ENCODE measurements at places on chromosomes 1 and 21.

DNA sequence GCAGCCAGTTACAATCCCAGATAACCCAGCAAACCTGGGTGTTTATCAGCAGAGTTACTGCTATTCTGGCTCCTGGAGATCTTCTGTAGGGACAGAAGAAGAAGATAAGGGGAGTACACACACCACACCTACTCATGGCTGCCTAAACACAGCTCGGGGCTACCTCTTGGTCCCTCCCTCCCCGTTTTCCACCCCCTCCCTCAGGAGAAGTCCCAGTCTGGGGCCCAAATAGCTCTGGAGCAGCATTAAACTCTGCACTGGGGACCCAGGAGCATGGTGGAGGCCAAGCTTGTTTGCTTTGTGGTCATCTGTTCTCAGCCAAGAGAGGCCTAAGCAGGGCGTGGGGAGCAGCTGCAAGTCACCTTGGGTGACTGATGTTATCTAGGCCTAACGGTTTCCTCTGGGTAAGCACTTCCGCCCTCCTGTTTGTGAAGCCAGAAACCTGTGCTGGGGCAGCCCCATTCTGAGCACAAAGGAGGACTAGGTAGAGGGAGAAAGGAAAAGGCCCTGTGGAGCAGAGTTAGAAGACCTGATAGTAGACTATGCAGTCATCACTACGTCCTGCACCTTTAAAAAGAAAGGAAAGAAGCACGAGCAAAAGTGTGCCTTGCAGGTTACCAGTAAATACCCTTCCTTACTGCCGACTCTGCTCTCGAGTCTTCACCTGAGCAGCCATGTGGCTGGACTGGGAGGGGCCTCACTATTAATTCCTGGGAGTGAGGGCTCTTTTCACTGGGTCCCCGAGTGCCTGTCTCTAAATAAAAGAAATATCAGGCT lies 2.0 kb upstream of the RCSD1 start:
- DNase-seq, result no peak

DNA sequence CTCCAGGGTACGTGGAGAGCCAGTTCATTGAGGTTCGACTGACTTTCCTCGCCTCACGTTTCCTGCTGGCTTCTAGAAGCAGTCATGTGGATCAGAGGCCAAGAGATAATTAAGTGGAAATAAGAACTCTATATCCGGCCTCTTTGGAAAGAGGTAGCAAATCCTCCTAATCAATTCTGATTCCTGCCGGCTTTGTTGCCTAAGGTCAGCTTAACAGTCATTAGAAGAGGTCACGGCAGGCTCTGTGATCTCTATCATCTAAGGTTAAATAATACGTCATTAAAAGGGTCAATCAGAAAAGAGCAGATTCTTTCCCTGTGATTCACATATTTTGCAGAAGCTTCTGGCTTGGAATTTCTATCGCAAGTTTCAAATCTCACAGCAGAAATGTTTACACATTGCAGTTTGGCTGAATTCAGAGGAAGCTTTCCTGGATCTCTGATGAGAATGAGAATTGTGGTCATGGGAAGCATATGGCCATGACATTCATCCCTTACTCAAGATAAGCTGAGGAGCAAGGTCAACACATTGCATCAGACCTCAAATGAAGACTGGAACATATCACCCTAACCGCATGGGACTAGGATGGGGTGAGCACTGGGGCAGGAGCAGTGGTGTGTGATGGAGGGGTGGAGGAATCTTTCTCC lies 189.4 kb downstream of the PBX1 start:
- no peak for DNase-seq

DNA sequence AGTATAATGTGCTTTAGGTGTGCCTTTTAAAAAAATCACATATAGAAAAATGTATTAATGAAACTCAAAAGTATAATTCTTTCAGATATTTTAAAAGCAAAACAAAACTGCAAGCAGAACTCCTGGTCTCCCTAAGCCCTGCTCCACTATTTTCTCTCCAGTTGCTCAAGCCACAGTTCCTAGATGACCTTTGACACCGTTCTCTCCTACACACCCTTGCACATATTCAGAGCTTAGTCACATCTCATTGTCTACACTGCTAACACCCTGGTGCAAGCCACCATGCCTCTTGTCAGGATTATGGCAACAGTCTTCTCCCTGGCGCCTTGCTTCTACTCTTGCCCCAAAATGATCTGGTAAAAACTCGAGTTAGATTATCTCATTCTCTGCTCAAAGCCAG lies 50.2 kb upstream of the ROR1 start:
- no peak for DNase-seq

DNA sequence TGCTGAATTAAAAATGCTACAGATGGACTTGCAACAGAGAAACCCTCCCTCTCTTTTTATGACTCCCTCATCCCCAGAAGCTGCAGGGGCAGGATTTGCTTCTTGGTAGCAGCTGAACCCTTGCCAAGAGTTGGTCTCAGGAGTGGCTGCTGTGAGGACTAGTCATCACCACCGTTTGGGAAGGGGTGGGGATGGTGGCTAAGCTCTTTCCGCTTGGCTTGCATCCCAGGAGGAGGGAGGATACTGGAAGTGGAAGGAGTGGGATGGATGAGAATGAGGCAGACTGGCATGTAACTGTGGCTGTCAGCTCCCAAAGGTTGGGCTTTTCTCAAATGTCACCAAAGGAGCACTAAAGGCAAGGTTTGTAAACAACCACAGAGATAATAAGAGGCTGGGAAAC lies 50.8 kb upstream of the COL24A1 start:
- DNase-seq, result no peak

DNA sequence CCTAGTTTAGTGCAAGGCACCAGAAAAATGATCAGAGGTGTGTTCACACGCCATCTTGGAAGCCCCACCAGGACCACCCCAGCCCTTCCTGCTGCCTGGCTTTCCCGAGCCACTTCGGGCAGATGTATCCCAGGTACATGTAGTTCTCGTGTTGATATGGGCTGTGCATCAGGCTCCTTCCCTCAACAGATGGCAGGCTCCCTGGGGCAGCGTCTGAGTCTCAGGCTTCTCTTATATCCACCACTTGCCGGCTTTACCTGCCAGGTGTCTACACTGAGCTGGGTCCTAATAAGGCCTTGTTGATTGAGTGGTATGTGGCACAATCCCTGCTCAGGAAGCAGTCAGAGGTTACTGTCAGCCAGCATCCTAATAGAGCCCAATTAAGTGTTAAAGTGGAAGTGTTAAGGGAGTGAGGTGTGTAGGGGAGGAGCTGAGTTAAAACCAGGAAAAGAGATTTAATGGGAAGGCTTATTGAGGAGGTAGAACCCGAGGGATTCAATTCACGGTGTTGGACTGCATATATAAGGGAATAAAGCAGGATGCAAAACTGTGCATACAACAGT lies 8.5 kb downstream of the GPA33 start:
- DNase-seq, result no peak

- DNase-seq, result no peak
Measured at GRCh38 chr1:64701886-64702285, 43.0 kb upstream of the RAVER2 start.

DNA sequence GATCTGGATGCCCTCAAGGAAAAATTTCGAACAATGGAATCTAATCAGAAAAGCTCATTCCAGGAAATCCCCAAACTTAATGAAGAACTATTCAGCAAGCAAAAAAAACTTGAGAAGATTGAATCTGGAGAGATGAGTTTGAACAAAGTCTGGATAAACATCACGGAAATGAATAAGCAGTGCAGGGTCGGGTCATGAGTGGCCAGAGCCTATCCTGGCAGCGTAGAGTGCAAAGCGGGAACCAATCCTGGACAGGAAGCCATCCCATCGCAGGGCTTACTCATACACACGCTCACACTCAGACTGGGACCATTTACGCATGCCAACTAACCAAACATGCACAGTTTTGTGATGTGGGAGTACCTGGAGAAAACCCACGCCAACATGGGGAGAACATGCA lies 43.1 kb downstream of the ZMYM1 start:
- DNase-seq, result no peak

DNA sequence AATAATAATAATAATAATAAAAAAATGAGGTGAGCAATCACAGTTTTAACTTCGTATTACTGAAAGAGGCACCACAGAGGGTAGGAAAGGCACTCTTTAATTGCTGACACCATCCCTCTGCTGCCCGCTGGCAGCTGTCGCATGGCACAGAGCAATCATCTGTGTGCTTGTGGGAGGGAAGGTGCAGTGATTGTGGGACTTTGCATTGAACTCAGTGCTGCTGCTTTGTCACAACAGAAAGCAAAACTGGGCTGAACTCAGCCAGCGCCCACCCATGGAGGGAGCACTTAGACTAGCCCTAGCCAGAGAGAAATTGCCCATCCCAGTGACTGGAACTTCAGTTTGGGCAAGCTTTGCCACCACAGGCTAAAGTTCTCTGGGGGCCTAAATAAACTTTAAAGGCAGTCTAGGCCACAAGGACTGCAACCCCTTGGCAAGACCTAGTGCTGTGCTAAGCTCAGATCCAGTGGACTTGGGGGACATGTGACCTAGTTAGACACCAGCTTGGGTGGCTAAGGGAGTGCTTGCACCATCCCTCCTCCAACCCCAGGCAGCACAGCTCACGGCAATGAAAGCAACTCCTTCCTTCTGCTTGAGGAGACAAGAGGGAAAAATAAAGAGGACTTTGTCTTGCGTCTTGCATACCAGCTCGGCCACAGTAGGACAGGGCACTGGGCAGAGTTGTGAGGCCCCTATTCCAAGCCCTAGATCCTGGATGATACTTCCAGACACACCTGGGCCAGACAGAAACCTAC lies 59.3 kb downstream of the WDR4 start:
- no peak for DNase-seq

- DNase-seq, result no peak
Measured at GRCh38 chr1:14375226-14375625, 223.3 kb upstream of the KAZN start.

GRCh38 chr21:45779226-45779625 lies 135.7 kb downstream of the PCBP3 start:
- DNase-seq, result no peak

All from cerebellar nuclear complex (tissue), 1 donor.